ENCODE measurements at places on chromosomes 7 and 10. TPM values are rescaled to one million over a fixed set of nuclear protein-coding genes. Genes with fewer than 3 reads are reported as not detected.
A peak's percentile ranks its signal among the peaks of the same experiment; 100 is the strongest.

DNA sequence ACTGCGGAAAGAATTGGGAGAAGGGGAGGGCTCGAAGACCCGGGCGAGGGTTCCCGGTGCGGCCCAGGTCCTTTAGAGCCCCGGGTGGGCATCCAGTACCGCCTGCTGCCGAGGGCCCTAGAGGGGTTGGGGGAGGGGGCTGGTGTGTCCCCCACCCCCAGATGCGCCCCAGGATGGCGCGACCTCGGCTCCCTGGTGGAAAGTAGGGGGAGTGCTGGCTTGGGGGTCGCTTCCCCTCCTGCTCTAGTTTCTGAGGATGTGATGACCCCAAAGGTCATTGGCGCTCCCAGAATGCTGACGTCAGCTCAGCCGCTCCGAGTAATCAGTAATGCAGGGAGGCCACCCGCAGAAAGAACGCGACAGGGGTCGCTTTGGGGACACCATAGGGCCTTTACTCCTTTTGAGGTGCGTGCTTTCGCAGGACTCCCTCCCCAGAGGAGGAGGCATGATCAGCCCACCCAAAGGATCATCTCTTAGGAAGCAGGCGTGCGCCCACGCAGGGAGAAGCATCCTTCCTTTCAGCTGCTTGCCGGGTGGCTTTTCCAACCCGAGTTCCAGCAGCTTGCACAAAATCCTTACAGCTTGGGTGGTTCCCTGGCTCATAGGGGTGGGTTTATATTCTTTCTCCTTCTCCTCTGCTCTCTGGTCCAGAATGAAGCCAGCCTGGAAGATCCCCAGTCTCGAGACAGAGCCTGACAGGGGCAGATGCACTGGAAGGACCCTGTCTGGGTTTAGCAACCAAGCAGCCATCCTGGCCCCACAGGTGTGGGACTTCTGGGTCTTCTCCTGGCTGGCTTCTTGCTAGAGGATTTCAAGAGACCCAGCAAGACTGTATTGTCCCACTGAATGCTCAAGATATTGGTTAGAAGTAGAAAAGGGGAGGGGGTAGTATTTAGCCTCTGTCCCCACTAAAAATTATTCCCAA lies 1.3 kb upstream of the PRKAG2 start:
- H3K4me3 ChIP-seq, result peak overlapping the region; percentile 99
- peaks cover 3% of the 10 kb centered on the region for H3K36me3 ChIP-seq
- H3K4me1 ChIP-seq, result peaks cover 8% of the 10 kb centered on the region
- H3K27me3 ChIP-seq, result peaks cover 5% of the 10 kb centered on the region
- H3K27ac ChIP-seq, result no peak overlapping the region
- DNase-seq, result no peak

DNA sequence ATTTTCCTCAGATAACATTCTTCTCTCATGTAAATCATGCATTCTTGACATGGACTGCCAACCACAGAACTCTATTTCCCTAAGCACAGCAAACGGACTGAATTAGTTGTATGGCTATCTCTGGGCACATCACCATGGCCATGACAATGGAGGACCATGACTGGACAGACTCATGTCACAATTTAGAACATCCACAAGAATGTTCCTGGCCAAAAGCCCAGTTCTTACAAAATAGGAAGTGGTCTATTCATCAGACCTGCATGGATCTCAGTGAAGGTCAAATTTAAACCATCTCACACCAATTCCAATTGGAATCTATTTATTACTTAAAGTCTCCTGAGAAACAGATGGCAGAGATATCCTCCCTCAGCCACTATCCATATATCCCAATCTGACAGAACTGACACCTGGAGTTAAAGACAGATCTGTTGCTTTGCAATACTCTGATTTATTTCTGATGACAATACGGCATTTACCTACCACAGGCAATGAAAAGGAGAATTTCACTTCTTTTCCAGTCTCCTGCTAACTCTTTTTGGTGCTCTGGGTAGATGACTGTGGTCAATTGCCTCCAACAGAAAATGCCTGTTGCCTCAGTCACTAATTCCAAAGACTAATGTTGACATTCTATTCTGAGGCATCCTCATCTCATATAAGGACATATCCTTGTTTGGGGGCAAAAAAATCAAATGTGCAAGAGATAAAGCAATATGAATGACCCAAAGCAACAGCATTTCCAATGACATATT lies 254.8 kb downstream of the HTR7 start:
- no peak for DNase-seq
- no peak overlapping the region for H3K27ac ChIP-seq
- H3K36me3 ChIP-seq, result no peaks in the 10 kb centered on the region
- H3K4me1 ChIP-seq, result no peaks in the 10 kb centered on the region
- H3K27me3 ChIP-seq, result no peaks in the 10 kb centered on the region

DNA sequence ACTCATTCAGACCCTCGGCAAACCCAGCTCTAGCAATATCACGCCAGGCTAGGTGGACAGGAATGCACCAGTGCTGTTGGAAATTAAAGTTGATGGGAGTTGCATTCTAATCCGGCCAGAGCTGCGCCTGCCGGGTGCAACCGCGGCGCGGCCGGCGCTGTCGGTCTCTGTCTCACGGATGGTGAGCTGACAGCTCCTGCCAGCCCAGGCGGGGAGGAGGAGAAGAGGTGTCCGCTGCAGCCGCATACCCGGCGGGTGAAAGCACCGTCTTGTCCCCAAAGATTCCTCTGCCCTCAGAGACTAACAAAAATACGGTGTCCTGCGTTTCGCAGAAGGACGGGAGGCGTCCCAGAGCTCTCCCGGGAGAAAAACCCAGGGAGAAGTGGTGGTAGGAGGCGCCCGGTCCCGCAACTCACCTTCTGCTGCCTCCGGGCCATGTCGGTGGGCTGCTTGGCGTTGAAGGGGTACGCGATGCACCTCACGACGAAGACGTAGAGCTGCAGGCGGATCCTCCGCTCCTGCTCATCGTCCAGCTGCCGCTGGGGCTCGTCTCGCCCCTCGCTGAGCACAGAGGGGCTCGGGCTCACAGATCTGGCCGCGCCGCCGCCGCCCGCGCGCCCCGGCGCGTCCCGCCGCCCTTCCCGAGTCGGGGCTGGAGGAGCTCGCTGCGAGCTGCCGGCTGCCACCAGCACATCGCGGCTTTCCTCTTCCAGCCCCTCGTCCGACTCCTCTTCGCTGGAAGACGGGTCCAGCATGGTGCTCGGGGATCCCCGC lies 490 bp downstream of the CADPS2 start:
- H3K4me1 ChIP-seq, result no peaks in the 10 kb centered on the region
- no peak overlapping the region for H3K4me3 ChIP-seq
- no peaks in the 10 kb centered on the region for H3K36me3 ChIP-seq
- H3K27me3 ChIP-seq, result peaks cover 44% of the 10 kb centered on the region
- DNase-seq, result no peak

Gene TAS2R41
- 0.52 TPM for total RNA-seq

DNA sequence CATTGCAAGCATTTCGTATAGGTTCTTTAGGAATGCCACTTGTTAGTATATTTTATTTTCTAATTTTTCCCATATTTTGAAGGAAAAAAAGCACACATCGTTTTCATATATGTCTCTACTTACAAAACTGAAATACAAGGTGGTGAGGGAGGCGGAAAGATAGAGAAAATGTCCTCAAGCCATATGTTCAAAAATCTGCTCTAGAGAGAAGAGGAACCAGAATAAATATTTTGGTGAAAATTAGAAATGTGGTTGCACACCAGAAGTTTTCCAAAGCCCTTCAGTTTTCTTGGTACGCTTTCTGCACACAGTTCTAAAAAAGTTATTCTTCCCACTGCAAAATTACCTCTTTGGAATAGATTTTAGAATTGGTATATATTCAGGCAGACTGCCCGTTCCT lies 107.4 kb upstream of the RHOBTB1 start:
- H3K4me1 ChIP-seq, result no peaks in the 10 kb centered on the region
- no peak overlapping the region for H3K27ac ChIP-seq
- H3K4me3 ChIP-seq, result no peak overlapping the region
- DNase-seq, result no peak
- H3K36me3 ChIP-seq, result no peaks in the 10 kb centered on the region

GRCh38 chr7:131606346-131607290 lies 50.2 kb upstream of the PODXL start:
- no peak overlapping the region for H3K27ac ChIP-seq
- DNase-seq, result no peak
- H3K27me3 ChIP-seq, result peaks cover 60% of the 10 kb centered on the region
- H3K4me1 ChIP-seq, result peaks cover 4% of the 10 kb centered on the region

GRCh38 chr7:27863880-27864279 lies 123.9 kb downstream of the TAX1BP1 start:
- no peak for DNase-seq
- H3K4me3 ChIP-seq, result no peak overlapping the region
- H3K36me3 ChIP-seq, result peaks cover 13% of the 10 kb centered on the region
- H3K4me1 ChIP-seq, result peaks cover 11% of the 10 kb centered on the region

Gene SYT15
- total RNA-seq, result 1.1 TPM

GRCh38 chr7:22715969-22716368 lies 11.0 kb upstream of the IL6 start:
- H3K4me1 ChIP-seq, result peaks cover 10% of the 10 kb centered on the region
- no peak for DNase-seq
- peaks cover 29% of the 10 kb centered on the region for H3K27me3 ChIP-seq
- no peak overlapping the region for H3K27ac ChIP-seq

DNA sequence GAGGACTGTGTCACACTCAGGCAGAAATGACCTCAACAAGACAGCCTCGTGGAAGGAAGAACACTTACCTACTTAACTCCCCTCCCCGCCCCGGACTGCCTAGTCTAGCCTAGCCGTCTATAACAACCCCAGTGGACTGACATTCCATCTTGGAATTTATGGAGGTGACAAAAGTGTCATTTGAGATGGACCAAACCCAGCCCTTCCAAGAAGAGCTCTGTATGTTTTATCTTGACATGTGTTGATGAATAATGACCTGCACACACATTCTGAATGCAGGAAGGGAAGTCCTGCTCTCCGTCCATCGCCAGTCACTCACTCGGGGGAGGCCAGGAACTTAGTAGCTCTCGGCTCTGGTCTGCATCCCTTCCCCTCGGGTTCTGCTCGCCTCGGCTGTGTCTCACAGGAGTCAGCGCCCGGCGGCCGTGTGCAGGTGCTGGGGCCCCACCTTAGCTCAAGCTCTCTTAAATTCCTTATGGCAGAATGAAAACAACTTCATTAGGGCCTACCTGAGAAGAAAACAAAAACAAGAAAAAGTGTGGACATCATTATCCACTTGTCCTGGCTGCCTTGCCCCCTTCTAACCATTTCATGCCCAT lies 140.9 kb upstream of the NPS start:
- no peaks in the 10 kb centered on the region for H3K27me3 ChIP-seq
- no peak for DNase-seq
- no peaks in the 10 kb centered on the region for H3K36me3 ChIP-seq
- H3K4me3 ChIP-seq, result no peak overlapping the region
- no peak overlapping the region for H3K27ac ChIP-seq

- peaks cover 57% of the 10 kb centered on the region for H3K27me3 ChIP-seq
- peaks cover 5% of the 10 kb centered on the region for H3K36me3 ChIP-seq
- DNase-seq, result no peak
- H3K27ac ChIP-seq, result no peak overlapping the region
Observed at GRCh38 chr10:22473459-22473858, 128.2 kb downstream of the SPAG6 start.

- H3K36me3 ChIP-seq, result peaks cover 2% of the 10 kb centered on the region
- DNase-seq, result no peak
- no peak overlapping the region for H3K4me3 ChIP-seq
- peaks cover 66% of the 10 kb centered on the region for H3K27me3 ChIP-seq
- H3K27ac ChIP-seq, result peak overlapping the region; percentile 57
Observed at GRCh38 chr7:155277385-155277994, 20.2 kb upstream of the INSIG1 start.

Gene PIP
- total RNA-seq, result not detected

DNA sequence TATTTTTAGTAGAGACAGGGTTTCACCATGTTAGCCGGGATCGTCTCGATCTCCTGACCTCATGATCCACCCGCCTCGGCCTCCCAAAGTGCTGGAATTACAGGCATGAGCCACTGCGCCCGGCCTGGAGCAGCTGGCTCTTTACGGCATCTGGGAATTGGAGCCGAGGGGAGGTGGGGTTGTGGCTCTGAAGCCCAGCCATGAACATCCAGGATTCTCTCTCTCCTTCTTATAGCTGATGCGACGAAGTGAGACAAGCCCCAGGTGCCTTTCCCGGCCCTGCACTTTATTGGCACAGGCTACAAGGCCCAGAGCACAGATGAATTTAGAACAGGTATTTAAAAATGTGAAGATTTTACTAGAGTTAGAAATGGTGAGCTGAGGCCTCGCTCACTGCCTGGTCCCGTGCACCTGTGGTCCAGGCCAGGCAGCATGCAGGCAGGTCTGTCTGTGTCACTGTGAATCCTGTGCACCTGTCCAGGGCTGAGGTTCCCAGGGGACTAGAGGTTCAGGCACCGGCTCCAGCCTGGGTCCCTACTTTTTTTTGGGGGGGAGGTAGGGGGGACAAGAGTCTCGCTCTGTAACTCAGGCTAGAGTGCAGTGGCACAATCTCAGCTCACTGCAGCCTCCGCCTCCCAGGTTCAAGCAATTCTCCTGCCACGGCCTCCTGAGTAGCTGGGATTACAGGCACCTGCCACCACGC lies 379.7 kb upstream of the FOXK1 start:
- peaks cover 2% of the 10 kb centered on the region for H3K36me3 ChIP-seq
- H3K4me3 ChIP-seq, result no peak overlapping the region
- no peaks in the 10 kb centered on the region for H3K4me1 ChIP-seq
- no peak overlapping the region for H3K27ac ChIP-seq

Gene USP6NL
- total RNA-seq, result 2.5 TPM

Gene STAG3
- total RNA-seq, result 4.0 TPM

GRCh38 chr7:120402079-120402767 lies 129.2 kb downstream of the KCND2 start:
- no peaks in the 10 kb centered on the region for H3K27me3 ChIP-seq
- no peak for DNase-seq
- H3K4me1 ChIP-seq, result no peaks in the 10 kb centered on the region
- no peaks in the 10 kb centered on the region for H3K36me3 ChIP-seq
- H3K27ac ChIP-seq, result no peak overlapping the region

DNA sequence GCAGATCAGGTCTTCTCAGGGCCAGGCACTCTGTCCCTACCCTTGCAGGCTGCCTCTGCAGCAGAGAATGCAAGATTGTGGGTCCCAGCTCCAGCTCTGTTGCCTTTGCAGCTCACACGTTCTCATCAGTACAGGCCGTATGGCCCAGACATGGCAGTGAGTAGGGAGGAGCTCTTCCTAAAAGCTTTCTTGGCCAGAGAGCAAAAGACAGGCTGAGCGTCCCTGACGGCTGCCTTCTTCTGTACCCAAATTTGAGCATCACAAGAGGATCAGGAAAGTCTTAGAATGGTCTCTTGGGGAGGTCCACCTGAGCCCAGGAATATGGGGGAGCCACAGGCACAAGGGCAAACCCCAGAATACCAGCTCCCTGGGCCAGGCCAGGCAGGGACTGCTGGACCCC lies 266.3 kb upstream of the ZMIZ1 start:
- peaks cover 2% of the 10 kb centered on the region for H3K4me1 ChIP-seq
- H3K36me3 ChIP-seq, result peaks cover 3% of the 10 kb centered on the region
- H3K27ac ChIP-seq, result no peak overlapping the region
- no peak overlapping the region for H3K4me3 ChIP-seq
- H3K27me3 ChIP-seq, result peaks cover 37% of the 10 kb centered on the region

Data from T-helper 17 cell (primary cell).